ENCODE measurements at places on chromosomes 6 and 20. TPM values are rescaled to one million over a fixed set of nuclear protein-coding genes. Genes with fewer than 3 reads are reported as not detected.

- peaks cover 22% of the 10 kb centered on the region for H3K36me3 ChIP-seq
- no peaks in the 10 kb centered on the region for H3K27me3 ChIP-seq
- H3K4me3 ChIP-seq: no peak overlapping the region
- no peak for DNase-seq
- H3K27ac ChIP-seq: no peak overlapping the region
Observed at GRCh38 chr20:19807946-19808330, 49.9 kb downstream of the RIN2 start.

DNA sequence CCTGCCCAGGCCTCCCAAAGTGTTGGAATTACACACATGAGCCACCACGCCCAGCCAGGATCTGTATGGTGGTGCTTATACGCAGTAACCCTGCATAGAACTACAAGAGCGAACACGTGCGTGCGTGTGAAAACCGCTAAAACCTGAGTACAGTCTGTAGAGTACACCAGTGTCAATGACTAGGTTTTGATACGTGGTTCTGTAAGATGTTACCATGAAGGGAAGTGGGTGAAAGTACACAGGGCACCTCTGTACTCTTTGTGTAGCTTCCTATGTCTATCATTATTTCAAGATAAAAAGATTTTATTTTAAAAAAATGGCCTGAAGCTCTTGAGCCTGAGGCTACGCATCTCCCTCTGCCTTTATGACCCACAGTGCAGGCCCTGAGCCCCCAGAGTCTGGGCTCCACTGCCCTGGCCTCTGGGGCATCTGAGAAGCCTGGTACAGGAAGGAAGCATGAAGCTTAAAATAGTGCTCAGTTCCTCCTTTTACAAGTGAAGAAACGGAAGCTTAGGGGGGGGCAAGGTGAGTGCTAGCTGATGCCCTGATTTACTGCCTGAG lies 21.6 kb downstream of the LY86 start:
- no peak overlapping the region for H3K27ac ChIP-seq
- H3K27me3 ChIP-seq: peaks cover 3% of the 10 kb centered on the region
- no peaks in the 10 kb centered on the region for H3K36me3 ChIP-seq
- no peak overlapping the region for H3K4me3 ChIP-seq
- DNase-seq: no peak

GRCh38 chr6:94361304-94362060 lies 942.1 kb upstream of the EPHA7 start:
- DNase-seq: peak; percentile 84
- no peaks in the 10 kb centered on the region for H3K27me3 ChIP-seq
- H3K27ac ChIP-seq: no peak overlapping the region
- no peaks in the 10 kb centered on the region for H3K36me3 ChIP-seq
- H3K4me3 ChIP-seq: no peak overlapping the region

DNA sequence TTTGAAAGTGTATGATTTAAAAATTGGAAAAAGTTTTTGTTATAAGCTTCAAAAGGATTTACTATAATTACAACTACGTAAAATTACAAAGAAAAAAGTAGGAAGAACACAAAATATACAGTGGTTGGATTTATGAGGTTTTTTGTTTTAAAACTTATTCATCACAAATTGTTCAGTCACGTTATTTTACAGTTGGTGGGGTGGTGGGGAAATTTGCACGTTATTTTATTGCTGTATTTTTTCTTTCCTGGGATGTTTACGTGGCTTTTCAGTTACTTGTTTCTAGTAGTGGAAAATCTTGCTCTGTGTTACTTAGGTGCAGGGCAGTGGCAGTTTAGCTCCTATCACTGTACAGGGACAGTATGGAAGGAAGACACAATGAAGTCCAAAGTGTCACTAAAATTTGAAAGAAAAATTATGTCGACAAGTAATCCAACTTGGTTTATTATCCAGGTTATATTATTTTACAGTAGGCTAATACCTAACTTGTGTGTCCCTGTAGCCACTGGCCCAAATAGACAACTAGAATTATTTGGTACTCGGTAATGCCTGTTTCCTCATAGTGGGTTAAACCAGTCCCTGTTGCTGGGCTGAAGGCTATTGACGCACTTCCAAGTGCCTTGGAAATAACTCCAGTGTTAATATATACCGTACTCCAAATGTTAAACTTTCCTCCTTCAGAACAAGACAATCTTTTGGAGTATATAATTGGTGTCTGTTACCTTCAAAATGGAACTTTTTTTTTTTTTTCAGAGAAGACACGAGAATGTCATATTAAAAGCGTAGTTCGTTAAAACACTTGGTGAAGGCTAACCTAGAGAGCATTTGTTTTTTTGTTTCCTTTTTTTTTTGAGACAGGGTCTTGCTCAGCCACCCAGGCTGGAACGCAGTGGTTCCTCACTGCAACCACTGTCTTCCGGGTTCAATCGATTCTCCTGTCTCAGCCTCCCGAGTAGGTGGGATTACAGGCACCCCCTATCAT lies 4.6 kb downstream of the JARID2 start:
- no peak overlapping the region for H3K27ac ChIP-seq
- peaks cover 41% of the 10 kb centered on the region for H3K4me1 ChIP-seq
- no peak for DNase-seq
- H3K4me3 ChIP-seq: no peak overlapping the region
- no peaks in the 10 kb centered on the region for H3K27me3 ChIP-seq

DNA sequence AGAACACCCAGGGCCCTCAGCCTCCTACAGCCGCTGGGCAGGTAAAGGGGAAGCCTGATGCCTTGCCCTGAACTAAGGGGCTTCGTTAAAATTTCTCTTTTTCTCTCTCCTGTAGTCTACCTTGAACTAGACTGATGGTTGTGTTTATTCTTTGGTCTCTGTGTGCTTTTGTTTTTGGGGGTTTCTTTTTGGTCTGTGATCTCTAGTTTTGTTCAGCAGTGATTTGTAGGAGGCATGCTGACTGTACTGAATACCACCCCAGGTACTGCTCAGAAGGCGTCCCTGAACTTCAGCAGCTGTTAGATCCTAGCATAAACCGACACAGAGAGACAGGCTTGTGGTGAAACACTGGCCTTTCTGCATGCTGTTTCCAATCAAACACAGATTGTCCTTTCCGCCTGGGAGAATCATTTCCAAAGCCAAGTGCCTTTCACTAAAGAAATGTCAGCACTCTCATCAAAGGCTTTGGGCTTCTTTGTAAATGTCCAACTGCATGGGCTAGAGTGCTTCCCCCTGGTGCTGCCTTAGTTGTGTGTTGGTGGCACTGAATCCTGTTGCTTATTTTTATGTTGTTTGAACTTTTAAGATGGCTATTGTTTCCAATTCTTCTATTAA lies 364.7 kb upstream of the SASH1 start:
- no peak overlapping the region for H3K27ac ChIP-seq
- no peak overlapping the region for H3K4me3 ChIP-seq
- H3K4me1 ChIP-seq: peaks cover 18% of the 10 kb centered on the region
- H3K27me3 ChIP-seq: no peaks in the 10 kb centered on the region
- H3K36me3 ChIP-seq: no peaks in the 10 kb centered on the region

DNA sequence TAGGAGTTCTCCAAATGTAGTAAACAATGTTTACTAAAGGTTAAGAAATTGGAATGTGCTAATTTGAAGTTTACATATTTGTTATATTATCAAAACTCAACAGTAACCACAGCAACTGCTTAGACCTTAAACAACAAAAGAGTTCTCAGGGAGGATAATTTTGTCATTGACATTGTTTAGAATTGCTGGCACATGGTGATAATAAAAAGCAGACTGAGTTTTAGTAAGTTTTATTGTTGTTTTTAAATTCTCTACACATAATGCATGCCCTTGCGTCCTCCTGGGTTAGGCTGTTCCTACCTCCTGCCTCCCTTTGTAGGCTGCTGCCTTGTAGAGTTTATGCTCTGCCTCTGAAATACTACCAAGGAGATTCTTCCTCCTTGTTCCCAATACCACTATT lies 28.7 kb downstream of the LAMA4 start:
- H3K4me1 ChIP-seq: peaks cover 26% of the 10 kb centered on the region
- H3K36me3 ChIP-seq: peaks cover 2% of the 10 kb centered on the region
- H3K27me3 ChIP-seq: no peaks in the 10 kb centered on the region
- DNase-seq: no peak
- no peak overlapping the region for H3K27ac ChIP-seq
- H3K4me3 ChIP-seq: no peak overlapping the region

DNA sequence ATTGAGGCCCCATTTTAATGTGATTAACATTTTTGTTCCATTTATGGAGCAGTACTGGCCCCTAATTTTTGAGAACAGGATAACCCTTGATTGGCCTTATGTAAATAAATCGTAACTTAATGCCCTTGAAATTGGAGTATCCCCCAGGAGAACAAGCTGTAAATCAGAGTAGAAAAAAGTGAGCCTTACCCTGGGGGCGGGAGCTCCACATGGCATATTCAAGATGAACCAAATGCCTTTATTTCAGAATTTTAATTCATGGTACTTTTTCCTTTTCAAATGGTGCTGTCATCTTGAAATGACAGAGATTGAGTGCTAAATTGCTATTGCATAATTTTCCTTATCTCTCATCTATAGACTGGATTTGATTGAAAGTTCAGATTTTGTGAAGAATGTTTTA lies 809.5 kb upstream of the FLRT3 start:
- DNase-seq: no peak
- no peak overlapping the region for H3K27ac ChIP-seq
- peaks cover 5% of the 10 kb centered on the region for H3K4me1 ChIP-seq
- H3K4me3 ChIP-seq: no peak overlapping the region
- peaks cover under 1% of the 10 kb centered on the region for H3K36me3 ChIP-seq

GRCh38 chr20:63574156-63574828 lies at the start of gene HELZ2:
Gene HELZ2, minus strand, starts transcription at chr20:63574239. Its CDS starts 1,854 bp downstream, at chr20:63572385.
- peak within 1 kb of the TSS; percentile 76 for H3K4me3 ChIP-seq
- no peak for DNase-seq
- peaks cover 16% of the 10 kb centered on the region for H3K4me1 ChIP-seq
- H3K27me3 ChIP-seq: no peaks in the 10 kb centered on the region
- H3K36me3 ChIP-seq: no peaks in the 10 kb centered on the region
- H3K27ac ChIP-seq: peak within 1 kb of the TSS; percentile 75

DNA sequence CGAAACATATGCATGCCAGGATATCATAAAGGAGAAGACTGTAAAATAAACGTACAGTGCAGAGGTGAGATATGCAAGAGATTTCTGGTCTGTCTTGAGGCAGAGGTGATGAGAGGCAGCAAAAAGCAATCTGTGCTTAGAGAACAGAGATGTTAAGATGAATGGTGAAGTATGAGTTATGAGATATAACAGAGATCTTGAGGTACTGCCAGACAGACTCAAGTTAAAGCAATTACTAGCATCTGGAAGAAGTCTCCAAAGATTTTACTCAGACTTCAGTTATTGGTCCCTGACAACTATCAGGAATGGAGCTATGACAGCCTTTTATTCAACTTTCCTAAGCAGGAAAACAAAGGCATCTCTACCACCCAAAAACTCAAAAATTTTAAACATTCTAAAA lies 122.8 kb upstream of the DST start:
- H3K27me3 ChIP-seq: no peaks in the 10 kb centered on the region
- no peaks in the 10 kb centered on the region for H3K36me3 ChIP-seq
- H3K4me3 ChIP-seq: no peak overlapping the region
- no peak overlapping the region for H3K27ac ChIP-seq
- H3K4me1 ChIP-seq: peaks cover 61% of the 10 kb centered on the region

GRCh38 chr6:75219263-75219662 lies 13.4 kb upstream of the COL12A1 start:
- DNase-seq: no peak
- no peaks in the 10 kb centered on the region for H3K27me3 ChIP-seq
- no peaks in the 10 kb centered on the region for H3K36me3 ChIP-seq
- H3K4me1 ChIP-seq: peaks cover 14% of the 10 kb centered on the region
- no peak overlapping the region for H3K27ac ChIP-seq

DNA sequence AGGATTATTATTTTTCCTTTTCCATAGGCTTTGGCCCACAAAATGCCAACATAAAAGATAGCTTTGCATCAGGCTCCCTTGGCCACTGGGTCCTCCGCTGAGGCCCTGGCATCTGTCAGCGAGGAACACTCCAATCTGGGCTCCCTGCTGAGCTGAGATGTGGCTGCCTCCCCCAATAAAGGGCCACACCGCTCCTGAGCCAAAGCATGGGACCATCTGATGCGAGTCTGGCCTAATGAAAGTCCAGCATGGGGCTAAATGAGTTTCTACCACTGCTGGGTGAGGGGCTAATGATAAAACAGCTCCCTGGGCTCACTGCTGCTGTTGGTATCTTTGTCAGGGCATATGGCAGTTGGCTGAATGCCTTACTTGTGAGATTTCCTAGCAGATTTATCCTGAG lies 817.5 kb upstream of the SLC35B3 start:
- DNase-seq: no peak
- no peak overlapping the region for H3K4me3 ChIP-seq
- no peaks in the 10 kb centered on the region for H3K36me3 ChIP-seq

DNA sequence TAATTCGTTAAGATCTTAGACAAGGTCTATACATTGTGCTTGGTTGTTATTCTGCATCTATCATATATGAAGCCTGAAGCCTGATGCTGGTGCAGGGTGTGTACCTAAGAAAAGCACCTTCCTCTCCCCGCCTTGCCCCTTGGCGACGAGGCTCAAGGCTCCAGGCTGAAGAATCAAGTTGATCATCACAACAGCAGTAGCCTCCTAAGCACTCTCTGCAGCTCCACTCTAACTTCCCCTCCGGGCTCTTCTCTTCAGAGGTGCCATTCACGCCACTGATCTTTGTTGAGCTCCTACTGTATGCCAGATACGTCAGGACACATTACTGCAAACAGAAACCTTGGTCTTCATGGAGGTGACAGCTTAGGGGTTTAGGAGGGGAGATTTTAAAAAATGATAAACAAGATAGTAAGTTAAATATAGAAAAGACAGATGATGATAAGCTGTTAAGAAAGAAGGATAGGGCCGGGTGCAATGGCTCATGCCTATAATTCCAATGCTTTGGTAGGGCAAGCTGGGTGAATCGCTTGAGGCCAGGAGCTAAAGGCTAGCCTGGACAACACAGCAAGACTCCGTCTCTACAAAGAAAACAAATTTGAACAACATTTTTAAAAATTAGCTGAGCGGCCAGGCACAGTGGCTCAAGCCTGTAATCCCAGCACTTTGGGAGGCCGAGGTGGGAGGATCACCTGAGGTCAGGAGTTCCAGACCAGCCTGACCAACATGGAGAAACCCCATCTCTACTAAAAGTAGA lies 38.4 kb upstream of the ZNF217 start:
- H3K4me1 ChIP-seq: no peaks in the 10 kb centered on the region
- no peak overlapping the region for H3K27ac ChIP-seq
- no peaks in the 10 kb centered on the region for H3K27me3 ChIP-seq
- DNase-seq: no peak
- H3K4me3 ChIP-seq: no peak overlapping the region

GRCh38 chr6:138219398-138219797 lies 1.1 kb upstream of the PBOV1 start:
- no peak for DNase-seq
- no peaks in the 10 kb centered on the region for H3K36me3 ChIP-seq
- H3K27ac ChIP-seq: no peak overlapping the region
- peaks cover 4% of the 10 kb centered on the region for H3K27me3 ChIP-seq
- no peaks in the 10 kb centered on the region for H3K4me1 ChIP-seq

GRCh38 chr6:83216806-83217205 lies 23.6 kb downstream of the RWDD2A start:
- no peak overlapping the region for H3K4me3 ChIP-seq
- peak overlapping the region; percentile 72 for H3K27ac ChIP-seq
- peaks cover 60% of the 10 kb centered on the region for H3K4me1 ChIP-seq
- no peaks in the 10 kb centered on the region for H3K27me3 ChIP-seq
- peaks cover 12% of the 10 kb centered on the region for H3K36me3 ChIP-seq

- H3K4me3 ChIP-seq: no peak overlapping the region
- peaks cover 40% of the 10 kb centered on the region for H3K4me1 ChIP-seq
- no peak overlapping the region for H3K27ac ChIP-seq
Observed at GRCh38 chr6:113857556-113858479, 673 bp downstream of the MARCKS start.

LTB gene
- total RNA-seq: not detected

RAB23 gene
- total RNA-seq: 69.7 TPM

PAK5 gene
- not detected for total RNA-seq

NCR2 gene
- total RNA-seq: not detected

PLA2G7 gene
- not detected for total RNA-seq

PPIL6 gene
- total RNA-seq: 2.5 TPM
